A172 (cell line): ENCODE measurements at places on chromosomes 1 and 21. TPM values are rescaled to one million over a fixed set of nuclear protein-coding genes. Genes with fewer than 3 reads are reported as not detected.

The NES gene
- 60.4 and 105 TPM in 2 replicates for total RNA-seq

The CYP4A22 gene
- not detected in 2 replicates for total RNA-seq

The EFNA3 gene
- total RNA-seq: 1.5 and 2.5 TPM in 2 replicates

The HPDL gene
- total RNA-seq: not detected in 2 replicates

The LCE1E gene
- not detected in 2 replicates for total RNA-seq

The SPATA46 gene
- total RNA-seq: not detected in 2 replicates

The AVPR1B gene
- total RNA-seq: not detected in 2 replicates

The ACBD3 gene
- 71.0 and 71.3 TPM in 2 replicates for total RNA-seq

The RAB4A gene
- total RNA-seq: 48.5 and 61.5 TPM in 2 replicates

The ASPM gene
- 77.6 and 80.0 TPM in 2 replicates for total RNA-seq

GRCh38 chr1:182601416-182601786 lies 2.8 kb downstream of the RGS16 start:
- DNase-seq: peak; percentile 76

DNA sequence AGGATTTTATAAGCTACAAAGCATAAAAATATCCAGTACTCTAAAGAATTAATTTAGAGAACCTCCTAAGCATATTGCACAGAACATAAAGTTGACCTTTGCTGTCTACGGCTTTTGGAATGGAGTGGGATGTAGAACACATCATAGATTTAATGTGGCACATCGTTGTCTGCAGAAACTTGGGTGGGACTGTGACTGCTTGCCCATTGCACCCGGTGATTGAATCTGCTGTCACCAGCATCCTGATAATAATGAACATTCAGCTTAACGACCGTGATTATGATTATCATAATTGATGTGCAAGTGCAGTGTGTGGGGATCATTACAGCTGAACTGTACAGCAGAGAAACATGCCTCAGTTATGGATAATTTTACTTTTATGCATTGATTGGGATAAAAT lies 181.9 kb downstream of the SPATA17 start:
- no peak for DNase-seq

DNA sequence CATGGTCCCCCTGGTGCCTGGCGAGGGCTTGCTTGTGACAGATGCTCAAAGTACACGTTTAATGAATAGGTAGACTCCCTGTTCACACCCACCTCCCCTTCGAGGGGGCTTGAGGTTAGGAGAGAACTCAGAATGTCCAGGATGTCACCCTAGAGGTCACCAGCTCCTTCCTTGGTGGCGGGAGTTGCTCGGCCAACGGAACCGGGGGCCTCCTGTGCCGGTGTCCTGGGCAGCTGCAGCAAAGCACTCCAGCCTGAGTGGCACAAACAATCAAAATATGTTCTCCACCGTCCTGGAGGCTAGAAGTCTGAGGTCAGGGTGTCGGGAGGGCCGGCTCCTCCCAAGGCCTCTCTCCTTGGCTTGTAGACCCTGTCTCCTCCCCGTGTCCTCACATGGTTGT lies 71.0 kb downstream of the AJAP1 start:
- no peak for DNase-seq

GRCh38 chr1:164310166-164310565 lies 248.8 kb upstream of the PBX1 start:
- peak; percentile 36 for DNase-seq

DNA sequence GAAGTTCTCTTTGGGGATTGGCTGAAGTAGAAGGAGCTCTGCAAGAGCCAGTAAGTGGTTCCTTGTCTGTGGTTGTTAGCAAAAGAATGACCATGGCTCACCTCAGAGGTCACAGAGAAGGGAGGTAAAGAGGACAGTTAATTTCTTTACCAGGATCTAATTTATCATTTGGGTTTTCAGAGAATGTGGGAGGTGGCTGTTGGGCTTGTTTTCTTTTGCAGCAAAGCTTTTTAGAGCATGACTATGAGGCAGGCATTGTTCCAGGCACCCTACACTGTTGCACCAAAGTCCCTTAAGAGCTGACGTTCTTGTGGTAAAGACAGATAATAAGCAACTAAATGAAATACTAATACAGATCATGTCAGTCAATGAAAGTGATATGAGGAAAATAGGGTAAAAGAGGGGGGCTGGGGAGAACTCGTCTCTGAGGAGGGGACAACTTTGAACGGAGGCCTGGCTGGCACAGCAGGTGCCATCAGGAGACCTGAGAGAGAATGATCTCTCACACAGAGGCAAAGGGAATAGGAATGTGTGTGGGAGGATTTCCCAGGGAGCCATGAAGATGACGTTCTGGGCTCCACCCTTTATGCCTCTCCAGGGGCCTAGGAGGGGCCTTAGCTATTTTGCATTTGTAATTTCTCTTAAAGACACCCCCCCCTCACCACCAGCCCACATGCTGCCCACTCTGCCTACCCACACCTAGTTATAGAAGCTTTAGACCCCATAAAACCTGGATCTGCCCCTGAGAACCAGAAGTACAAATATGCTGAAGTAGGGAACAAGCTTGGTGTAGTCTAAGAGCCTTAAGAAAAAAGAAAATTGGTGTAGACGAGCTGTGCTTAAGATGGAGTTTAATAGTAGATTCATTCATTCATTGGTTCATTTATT lies 177.5 kb downstream of the ROR1 start:
- no peak for DNase-seq

DNA sequence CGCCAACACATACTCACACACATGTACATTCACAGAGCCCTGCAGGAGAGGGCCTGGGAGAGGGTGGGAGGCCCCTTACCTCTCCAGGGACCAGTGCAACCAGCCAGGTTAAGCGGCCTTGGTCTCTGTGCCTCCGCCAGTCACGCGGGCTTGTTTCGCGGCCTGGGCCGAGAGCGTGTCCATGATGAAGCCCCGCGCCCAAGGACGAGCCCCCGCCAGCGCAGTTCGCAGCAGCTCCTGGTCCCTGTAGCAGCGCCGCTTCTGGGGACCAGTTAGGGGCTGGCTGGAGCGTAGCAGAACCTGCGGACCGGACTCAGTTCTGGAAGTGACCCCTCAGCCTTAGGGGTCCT lies 7.3 kb upstream of the FAM167B start:
- no peak for DNase-seq

GRCh38 chr1:36851087-36851486 lies 183.2 kb downstream of the GRIK3 start:
- no peak for DNase-seq

DNA sequence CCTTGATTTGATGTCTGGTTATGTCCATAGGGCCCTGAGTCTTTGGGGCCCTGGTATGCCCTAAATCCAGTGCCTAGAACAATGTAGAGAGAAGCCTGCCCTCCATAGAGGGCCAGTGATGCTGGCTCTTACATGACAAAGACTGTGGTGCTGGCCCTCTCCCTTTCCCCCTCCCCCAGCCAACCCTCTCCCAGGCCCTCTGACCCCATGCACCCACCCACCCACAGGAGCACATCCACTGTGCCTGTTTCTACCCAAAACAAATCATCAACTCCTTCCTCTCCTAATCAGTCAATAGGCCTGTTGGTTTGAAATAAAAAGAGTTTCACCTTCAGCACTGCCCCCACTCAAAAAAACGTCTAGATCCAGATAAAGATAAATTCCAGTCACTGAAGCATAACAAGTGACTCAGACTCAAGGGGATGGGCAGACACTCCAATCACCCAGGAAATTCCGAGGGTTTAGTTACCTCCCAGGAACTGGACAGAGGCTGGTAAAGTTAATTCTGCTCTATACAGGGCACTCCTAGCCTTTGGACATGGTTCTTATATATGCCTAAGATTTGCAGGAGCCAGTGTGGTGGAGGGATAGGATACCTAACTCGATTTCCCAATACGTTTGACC lies 144.8 kb upstream of the VANGL1 start:
- DNase-seq: peak; percentile 91

GRCh38 chr1:88289401-88290102 lies 394.5 kb upstream of the PKN2 start:
- no peak for DNase-seq

DNA sequence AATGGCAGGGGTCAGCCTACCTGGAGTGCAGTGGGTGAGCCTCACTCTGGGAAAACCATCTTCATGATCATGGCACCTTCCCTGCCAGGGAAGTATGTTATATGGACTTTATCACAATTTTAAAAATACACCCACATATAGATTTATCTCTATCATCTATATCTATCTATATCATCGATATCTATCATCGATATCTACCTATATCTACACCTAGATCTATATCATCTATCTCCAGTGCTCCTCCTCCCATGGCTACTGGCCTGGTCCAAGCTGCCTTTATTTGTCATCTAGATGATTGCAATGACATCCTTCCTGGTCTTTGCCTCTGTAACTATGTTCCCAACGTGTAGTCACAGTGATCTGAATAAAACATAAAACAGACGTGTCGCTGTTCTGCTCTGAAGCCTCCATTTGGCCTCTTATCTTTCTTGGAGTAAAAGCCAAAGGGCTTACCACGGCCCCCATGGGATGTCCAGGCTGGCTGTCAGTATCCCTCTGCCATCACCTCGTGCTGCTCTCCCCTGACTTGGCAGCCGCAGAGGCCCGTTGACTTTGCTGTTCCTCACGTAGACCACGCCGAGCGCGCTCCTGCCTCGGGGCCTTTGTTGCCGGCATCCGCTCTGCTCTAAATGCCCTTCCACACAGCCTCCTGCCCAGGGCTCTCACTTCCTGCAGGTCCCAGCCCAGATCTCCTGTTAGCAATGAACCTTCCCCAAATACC lies 20.6 kb upstream of the KIF26B start:
- no peak for DNase-seq

GRCh38 chr1:1167841-1168450 lies 5.7 kb upstream of the TTLL10 start:
- no peak for DNase-seq

- DNase-seq: no peak
These were observed 1217.8 kb upstream of the ADGRL2 start for GRCh38 chr1:80582980-80583379.

GRCh38 chr1:227887697-227888403 lies 59.9 kb downstream of the WNT9A start:
- no peak for DNase-seq

GRCh38 chr1:151167116-151167515 lies 1.2 kb downstream of the SCNM1 start:
- no peak for DNase-seq
